ENCODE measurements at places on chromosomes 11 and 22.

DNA sequence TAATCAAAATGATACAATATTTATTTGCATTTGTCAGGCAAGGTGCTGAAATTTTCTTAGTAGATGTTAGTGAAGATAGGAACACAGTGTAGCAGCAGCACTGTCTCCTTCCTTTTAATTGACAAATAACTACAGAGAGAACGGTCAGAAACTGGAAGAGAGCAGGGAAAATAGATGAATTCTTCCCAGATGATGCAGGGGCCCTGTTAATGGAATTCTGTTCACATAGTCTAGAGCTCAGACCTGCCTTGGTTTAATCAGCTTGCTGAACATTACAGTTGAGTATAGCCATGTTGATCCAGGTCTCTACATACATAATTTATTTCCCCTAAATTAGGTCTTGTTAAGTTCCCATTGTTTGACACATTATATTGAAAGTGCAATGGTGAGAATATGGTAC, 127.4 kb downstream of the SLC17A6 start:
- no peak for DNase-seq

DNA sequence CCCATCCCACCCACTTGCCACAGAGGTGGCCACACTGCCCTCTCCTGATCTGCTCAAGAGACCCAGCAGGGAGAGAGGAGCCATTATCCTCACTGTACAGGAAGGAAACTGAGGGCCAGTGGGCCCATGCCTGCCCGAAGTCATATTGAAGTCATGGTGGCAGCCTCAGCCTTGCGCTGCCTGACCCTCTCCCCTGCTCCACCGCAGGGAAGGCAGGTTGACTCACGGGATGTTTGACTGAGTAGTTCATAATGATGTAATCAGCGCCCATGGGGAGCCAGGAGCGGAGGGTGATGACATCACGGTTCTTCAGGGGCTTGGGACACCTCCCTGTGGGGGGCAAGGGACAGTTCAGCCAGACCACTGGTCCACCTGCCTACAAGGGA, 6.1 kb upstream of the ARAP1 start:
- no peak for DNase-seq

DNA sequence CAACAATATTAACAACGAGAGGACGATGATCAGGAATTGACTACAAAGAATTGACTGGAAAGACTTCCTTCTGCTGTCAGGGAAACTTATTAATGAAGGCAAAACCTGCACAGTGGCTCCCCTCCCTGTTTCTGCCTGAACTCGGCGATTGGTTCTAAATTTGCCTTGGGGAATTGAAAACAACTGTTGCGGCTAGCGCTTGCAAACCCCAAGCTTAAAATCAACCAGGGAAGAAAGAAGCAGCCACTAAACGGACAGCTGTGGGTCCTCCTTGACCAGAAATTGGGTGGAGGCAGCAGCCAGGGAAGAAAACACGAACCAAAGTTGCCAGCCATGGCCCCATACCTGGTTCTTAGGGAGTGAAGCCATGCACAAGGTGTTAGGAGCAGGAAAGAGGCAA, 383.5 kb upstream of the CADM1 start:
- no peak for DNase-seq

DNA sequence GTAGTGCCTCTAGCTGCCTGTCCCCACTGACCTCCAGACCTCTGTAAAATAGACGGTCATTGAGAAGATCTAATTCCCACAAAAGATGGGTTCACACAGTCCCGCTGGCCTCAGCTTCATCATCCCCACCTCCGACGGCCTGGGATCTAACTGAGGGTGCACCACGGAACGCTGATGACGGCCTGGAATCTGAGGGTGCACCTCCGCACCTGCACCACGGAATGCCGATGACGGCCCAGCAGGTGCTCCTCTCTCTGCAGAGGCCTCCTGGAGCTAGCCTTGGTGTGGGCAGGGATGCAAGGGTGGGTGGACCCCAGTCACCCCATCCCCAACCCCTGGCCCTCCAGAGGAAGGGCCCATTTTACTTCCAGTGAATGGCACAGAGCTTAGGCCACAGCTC, 77.3 kb downstream of the PHF21B start:
- no peak for DNase-seq

DNA sequence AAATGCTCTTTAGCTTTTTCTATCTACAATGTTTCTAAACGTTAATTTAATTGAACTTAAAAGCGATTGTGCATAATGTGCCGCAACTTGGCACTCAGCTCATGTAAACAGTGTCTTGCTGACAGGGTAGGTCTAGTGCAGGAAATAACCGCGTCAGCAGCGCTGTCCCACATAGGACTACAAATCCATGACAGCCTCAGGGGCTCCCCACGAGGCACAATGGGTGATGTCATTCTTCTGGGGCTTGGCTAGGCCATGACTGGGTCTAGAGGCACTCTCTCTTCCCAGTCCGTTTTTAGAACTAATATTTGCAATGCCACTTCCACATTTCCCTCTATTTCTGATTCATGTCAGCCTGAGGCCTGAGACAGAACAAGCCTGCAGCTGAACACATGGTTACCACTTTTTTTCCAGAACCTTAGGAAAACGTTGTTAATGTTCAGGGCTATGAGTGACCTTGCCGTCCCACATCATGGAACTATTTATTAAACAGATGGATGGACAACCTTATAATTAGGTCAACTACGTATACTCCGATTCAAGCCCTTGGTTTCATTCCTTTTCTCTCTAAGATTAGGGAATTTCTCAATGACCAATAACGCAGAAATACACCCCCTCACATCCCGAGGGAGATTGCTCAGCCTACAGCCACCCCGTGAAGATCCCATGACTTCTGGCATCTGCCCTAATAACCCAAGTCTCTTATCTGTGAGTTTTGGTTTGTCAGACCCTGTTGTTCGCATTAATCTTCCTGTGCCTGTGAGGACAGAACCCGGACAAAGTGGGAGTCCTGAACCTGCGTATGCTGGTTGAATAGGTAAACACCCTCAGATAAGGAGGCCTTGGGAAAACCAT, 19.4 kb upstream of the SNX32 start:
- DNase-seq = no peak

DNA sequence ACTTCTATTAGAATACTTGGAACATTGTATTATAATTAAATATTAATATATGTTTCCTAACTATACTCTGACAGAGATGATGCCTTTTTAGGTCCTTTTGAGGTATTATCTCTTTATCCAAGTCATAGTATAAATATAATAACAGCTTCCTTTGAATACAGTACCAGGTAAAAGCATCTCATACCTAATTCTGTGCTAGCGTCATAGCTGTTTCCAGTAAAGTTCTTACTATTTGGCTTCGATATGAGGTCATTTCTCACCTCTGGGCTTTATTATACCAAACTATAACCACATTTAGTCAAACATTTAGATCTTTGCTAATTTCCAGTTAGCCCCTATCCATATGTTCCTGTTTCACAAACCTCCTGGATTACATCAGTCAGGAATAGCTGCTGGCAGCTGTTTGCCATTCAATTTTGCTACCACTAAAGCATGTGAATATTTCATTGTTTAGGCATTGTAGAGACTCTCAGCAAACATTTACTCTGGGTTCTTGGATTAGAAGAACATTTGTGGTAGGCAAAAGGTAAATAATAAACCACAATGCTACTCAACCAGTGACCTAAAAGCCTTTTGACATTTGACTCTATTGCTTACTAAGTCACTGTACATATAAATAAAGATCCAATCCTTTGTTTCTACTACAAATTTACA, 255.1 kb downstream of the TTC28 start:
- DNase-seq = peak; percentile 98

Data from HAP-1 (cell line).